ENCODE measurements at places on chromosomes 12 and 14. TPM values are rescaled to one million over a fixed set of nuclear protein-coding genes. Genes with fewer than 3 reads are reported as not detected.
A peak's percentile ranks its signal among the peaks of the same experiment; 100 is the strongest.

SOAT2 gene
- total RNA-seq, result 0.79 TPM

- DNase-seq, result peak; percentile 87
Observed at GRCh38 chr12:14961466-14962152, at the start of gene ARHGDIB. Gene ARHGDIB, minus strand, starts transcription at chr12:14961601. Its CDS starts 10,889 bp downstream, at chr12:14950712.

GRCh38 chr14:51811706-51812105, 48.7 kb upstream of the GNG2 start:
- DNase-seq, result no peak

GRCh38 chr12:109885616-109886015, 5.3 kb upstream of the GLTP start:
- no peak for DNase-seq

KRT75 gene
- total RNA-seq, result not detected

FOS gene
- 16.0 TPM for total RNA-seq

GRCh38 chr14:104968541-104969401, 9.4 kb downstream of the AHNAK2 start:
- DNase-seq, result no peak

DNA sequence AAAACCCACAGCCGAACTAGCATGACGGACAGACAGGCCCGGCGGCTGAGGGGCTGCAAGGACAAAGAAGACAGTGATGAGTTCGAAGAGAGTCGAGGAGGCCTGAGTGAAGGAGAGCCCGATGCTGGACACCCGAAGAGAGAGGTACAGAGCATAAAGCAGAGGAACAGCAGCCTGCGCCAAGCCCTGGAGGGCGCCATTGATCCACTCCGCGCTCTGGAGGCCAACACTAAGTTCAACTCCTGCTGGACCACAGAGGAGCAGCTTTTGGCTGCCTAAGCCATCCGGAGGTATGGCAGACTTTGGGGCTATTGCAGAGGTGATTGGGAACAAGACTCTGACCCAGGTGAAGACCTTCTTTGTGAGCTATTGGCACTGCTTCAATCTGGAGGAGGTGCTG, 7.8 kb upstream of the PLXNC1 start:
- peak; percentile 79 for DNase-seq

GRCh38 chr12:113461666-113462065, 10.0 kb downstream of the LHX5 start:
- no peak for DNase-seq

MNAT1 gene
- 40.3 TPM for total RNA-seq

CCDC177 gene
- not detected for total RNA-seq

RIPK3 gene
- total RNA-seq, result 9.4 TPM

DNA sequence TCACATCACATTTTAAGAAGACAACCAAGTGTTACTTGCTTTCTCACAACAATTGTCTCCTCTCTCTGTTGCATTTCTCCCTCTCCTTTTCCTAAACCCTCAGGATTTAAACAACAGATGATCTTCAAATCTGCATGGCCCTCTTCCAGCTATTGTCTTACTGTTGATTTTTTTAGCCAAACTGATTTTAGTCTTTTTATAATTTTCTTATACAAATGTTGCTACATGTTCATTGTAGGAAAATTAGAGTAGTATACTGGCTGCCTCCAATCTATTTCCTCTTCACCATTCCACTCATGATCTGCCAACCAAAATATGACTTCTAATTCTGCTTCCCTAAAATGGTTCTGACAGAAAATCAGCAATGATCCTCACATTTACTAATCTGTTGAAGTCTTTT, 1.4 kb upstream of the KERA start:
- DNase-seq, result no peak

GRCh38 chr12:88546853-88547252, 33.4 kb downstream of the KITLG start:
- DNase-seq, result no peak

DNA sequence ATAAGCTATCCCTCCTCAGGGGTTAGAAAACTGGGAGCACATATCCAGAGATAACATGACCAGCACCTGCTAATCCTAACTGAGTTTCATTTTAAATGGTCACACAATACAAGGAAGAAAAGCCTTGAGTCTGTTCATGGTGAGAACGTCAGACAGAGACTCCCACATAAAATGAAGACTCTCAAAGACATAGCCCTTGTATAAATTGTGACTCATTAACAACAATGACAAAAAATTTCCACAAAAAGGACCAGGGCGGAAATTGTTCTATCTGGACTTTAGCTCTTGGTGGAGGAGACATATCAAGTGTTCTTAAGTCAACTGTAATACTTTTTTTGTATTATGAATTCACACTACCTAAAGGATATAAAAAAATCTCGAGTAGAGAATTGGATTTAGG, 313.7 kb upstream of the DCN start:
- DNase-seq, result no peak

DNA sequence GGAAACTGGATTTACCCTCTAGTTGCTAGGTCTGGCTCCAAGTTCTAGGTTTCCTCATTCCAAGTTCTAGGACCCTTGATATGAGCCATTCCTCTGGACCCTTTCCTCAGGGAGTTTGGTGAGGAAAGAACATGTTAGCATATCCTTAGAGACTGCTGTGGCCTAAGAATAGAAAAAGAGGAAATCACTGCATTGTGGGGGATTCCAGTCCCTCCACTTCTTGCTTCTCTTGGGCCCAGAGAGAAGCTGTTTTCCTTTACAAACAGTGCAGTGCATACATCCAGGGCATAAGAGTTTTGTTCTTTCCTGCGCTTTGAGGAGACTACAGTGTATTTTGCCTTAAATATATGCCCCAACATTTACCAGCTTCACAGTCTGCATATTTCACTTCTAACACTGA, 59.0 kb downstream of the LLPH start:
- no peak for DNase-seq

DNA sequence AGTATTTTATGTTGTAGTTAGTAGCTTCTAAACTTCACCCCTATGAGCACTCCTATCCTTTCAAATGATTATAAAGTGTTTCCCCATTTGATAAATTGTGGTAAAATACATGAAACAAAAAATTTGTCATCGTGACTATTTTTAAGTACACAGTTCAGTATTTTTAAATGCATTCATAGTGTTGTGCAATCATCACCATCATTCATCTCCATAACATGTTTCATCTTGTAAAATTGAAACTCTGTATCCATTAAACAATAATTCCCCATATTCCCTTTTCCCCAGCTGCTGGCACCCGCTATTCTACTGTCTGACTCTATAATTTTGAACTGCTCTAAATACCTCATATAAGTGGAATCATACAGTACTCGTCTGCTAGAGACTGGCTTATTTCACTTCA, 52.5 kb downstream of the ATP23 start:
- no peak for DNase-seq

DNA sequence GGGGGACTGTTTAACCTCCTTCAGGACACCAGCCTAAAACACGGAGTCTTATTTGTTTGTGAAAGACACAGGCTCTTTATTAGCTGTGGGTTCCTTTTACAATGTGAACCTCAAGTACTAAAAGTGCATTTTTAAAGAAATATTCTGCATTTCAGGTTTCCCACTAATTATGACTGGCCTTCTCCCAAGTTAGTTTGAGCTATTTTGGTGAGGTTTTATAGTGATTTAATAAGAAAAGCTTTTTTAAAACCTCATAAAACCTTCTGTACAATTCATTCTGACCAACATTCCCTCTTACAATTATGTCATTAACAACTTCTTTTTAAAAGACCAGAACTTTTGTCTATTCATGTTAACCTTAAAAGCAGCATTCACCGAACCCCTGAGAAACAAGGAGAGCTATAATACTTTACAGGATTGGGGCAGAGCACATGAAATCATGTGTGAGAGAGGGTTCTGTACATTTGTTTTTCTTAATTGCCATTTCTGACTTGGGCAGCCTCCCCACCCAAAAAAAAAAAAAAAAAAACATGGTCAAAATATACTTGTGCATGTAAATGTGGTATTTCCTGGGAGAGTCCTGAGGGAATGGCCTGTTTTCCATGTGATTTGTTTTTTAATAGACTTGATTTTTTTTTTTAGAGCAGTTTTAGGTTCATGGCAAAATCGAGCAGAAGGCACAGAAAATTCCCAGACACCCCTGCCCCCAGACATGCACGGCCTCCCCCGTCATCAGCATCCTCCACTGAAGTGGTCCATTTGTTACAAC, 169.5 kb downstream of the CHST11 start:
- DNase-seq, result no peak

DNA sequence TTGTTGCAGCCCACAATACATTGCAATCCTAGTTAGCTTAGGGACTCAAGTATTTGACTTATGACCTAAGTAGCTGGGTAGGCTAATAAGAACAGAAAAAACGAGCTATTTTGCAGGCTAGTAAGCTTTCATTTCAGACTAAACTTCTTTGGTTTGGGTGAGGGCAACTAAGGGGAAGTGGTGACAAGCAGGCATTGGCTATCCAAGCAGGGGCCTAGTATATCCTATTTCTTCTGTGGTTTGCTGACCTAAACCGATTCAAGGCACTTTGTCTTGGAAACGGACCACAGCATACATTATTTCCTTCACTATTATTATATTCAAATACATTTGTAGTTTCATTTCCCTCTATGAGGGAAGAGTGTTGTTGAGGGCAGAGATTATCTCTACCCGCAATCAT, 21.6 kb upstream of the SLC5A8 start:
- no peak for DNase-seq

SLC22A17 gene
- total RNA-seq, result 5.3 TPM

- no peak for DNase-seq
Observed at GRCh38 chr12:42421844-42422779, 96.1 kb downstream of the PPHLN1 start.

DNA sequence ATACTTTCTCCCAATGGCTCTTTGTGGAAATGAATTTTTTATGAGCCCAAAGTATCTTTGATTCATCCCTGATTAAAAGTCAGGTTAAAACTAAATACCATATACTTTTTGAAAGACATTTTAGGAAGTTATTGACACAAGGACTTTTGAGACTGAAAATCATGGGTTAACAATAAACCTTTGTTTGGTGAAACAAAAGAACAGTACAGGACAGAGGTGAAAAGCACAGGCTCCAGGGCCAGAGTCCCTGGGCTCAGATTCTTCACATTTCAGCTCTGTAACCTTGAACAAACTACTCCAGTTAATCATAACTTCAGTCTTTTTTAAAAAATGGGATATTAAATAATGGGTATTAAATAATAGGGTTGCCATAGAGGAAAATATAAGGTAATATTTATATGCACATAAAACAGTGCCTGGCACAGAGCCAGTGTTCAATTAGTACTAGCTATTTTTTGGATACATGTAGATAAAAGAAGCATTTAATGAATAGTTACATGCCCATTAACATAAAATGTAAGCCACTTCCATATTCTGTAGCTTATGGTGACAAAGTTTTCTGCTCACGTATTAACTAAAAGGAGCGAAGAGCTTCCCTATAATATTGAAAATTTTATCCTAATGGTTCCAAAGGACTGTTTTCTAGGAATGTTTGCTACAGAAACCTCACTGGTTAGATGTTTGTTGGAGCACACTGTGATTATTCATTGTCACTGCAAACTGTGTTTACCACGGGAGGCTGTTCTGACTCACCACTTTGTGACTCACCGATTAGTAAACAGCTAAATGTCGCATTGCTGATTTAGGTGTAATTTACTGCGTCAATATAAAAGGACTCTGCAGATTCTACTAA, 255.4 kb downstream of the DAD1 start:
- no peak for DNase-seq

DNA sequence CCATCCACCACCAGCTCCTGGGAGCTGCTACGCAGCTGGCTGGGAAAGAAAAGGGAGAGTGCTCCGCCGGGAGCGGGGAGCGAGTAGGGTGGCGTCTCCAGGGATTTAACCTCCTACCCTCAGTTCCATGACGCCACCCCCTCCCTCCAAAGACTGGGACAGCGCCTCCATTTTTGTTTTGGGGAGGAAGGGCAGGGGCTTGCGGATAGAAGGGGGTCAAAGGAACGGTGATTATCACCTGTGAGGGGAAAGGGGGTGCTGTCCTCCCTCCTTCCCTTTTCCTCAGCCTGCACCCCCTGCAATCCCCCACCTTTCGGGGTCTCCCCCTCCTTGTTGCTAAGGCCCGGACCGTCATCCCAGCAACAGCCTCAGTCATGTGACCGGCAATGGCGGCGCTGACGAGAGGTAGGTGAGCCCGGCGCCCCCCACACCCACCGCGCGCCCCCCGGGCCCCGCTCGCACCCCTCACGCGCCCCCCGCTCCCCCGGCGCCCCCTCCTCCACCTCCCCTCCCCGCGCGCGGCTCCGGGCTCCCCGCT, at the start of gene DTX3:
Gene DTX3, plus strand, starts transcription at position 371 of the 538 bp plus-strand sequence. CDS start 1,694 bp downstream, outside the sequence.
- DNase-seq, result peak; percentile 71

GRCh38 chr12:57161491-57161890, 14.1 kb upstream of the LRP1-AS start:
- no peak for DNase-seq

HSPB8 gene
- not detected for total RNA-seq

GRCh38 chr12:127771546-127771945, 495.4 kb upstream of the TMEM132C start:
- no peak for DNase-seq

DNA sequence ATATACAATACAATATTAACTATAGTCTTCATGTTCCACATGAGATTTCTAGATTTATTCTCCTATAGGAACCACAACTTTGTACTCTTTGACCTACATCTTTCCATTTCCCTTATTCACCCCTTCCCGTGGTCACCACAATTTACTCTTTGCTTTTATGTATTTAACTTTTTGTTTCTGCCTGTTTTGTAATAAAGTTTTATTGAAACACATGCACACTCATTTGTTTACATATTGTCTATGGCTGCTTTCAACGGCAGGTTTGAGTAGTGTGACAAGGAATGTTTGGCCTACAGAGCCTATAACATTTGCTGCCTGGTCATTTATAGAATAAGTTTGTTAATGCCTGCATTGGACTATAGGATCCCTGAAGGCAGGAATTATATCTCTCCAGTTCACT, 231.1 kb downstream of the CRADD start:
- no peak for DNase-seq

GRCh38 chr12:105721051-105721825, 390.7 kb downstream of the C12orf75 start:
- DNase-seq, result no peak

VRTN gene
- total RNA-seq, result not detected

GRCh38 chr12:98780261-98780660, 135.2 kb downstream of the APAF1 start:
- no peak for DNase-seq

CLEC9A gene
- total RNA-seq, result not detected

SIX1 gene
- not detected for total RNA-seq

GRCh38 chr12:25494926-25495325, 58.2 kb downstream of the LMNTD1 start:
- no peak for DNase-seq

Data from activated CD4-positive, alpha-beta T cell treated with anti-CD3 and anti-CD28 coated beads for 36 hours (primary cell).